Stimulated activated CD4-positive, alpha-beta T cell treated with anti-CD3 and anti-CD28 coated beads, Interleukin-2, amount 100 ng/mL, for 24 hours (primary cell): ENCODE measurements at places on chromosomes 7 and 10.

GRCh38 chr7:64551375-64552142 is 11.3 kb downstream of the ZNF680 start:
- DNase-seq: no peak

DNA sequence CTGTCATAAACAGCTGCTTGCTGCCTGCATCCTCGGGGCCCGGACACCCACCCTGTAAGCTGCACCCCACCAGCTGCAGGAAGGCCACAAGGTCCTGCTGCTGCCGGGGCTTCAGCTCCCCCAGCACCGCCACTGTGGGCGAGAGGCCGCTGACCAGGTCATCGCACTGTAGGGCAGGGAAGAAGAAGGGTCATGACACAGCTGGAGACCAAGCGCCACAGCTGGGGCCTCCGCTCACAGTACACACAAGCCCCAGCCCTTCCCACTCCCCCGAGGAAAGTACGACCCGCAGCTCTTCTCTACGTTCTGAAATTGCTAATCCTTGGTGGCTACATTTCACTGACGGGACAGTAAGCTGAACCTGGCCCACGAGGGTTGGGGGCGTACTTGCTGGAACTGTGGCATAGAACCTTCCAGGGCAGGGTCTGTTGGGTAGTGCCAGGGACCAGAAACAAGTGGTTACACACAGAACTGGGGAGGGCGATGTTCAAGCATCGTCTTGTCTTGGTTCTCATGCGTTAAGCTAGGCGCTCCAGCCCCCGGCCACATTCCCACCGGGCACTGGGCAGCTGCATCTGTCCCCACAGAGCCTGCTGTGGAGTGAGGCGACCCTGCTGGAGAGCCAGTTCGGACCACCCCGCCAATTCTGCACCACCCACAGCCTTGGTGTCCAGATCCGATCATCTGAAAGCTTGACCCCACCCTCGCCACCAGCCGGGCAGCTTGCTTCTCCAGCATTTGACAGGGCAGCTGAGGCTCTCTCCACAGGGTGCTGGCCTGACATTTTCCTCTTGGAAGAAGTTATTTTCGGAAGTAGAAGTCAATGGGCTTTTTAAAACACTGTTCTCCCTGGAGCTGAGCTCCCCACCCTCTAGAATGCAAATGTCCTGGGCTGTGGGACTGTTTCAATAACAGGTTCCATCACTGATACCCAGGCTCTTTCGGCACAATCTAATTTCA is 50.8 kb downstream of the GSDME start:
- no peak for DNase-seq

- DNase-seq: no peak
These were observed 1.1 kb downstream of the ZNF511 start for GRCh38 chr10:133309720-133310398.

GRCh38 chr10:6973899-6974298 is 393.8 kb upstream of the PRKCQ start:
- DNase-seq: no peak

DNA sequence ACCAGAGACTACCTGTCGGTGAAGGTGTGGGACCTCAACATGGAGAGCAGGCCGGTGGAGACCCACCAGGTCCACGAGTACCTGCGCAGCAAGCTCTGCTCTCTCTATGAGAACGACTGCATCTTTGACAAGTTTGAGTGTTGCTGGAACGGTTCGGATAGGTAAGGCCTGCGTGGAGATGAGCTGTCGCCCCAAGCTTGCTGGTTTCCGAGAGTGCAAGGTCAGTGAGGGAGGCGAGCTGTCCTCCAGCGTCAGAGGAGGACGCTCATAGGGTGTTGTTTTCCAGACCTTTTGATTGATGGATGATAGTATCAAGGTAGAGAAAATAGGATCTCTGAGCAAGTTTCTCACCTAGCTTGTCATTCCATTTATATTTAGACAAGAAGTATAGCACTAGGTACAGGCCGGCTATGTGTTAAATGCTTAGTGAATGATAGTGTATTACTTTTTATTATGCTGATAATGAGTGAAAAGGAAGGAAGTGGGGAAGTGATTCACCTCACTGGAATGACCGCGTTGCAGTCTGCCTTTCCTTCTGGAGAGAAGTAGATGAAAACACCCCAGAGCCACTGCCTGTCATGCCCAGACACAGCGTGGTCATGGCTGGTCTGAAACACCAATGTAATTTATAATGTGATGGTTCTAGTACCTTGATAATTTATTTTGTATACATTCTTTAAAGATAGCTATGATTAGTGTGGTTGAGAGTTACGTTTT is 33.9 kb downstream of the BNIP3 start:
- no peak for DNase-seq

DNA sequence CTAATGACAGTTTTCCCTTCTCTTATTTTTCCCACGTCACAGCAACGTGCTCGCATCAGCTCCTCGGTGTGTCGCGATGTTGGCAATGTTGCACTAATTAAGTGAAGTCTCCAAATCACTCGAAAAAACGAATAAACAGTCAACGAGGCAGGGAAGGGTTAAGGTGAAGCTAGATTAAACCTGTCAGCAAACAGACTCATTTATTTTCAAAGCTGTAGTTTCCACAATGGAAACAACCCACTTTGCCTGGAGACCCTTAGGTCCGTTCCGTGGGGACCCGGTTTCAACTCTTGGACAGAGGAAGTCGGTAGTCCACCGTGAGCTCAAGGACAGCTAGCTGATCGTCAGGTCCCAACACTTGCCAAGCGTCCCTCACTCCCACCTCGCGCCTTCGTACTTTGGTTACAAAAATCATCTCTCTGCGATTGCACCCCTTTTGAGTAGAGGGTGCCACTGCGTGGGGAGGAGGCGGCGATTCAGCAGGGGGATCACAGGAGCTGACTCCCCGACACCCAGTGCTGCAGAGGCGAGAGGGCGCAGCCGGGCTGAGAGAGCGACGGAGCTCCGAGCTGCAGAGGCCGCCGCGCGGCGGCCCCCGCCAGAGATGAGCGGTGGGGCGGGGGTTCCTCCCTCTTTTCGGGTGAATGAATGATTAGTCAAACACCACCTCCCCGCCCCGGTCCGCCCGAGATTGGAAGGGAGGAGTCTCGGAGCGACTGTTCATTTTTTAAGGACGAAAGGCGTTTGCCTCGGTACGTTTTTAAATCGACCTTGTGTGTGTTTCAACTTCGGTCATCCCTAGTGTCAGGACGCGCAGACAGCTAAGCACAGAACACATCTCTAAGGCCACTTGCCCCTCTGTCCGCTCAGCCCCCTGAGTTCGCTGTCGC is 1.3 kb upstream of the BMPER start:
- DNase-seq: peak; percentile 51

DNA sequence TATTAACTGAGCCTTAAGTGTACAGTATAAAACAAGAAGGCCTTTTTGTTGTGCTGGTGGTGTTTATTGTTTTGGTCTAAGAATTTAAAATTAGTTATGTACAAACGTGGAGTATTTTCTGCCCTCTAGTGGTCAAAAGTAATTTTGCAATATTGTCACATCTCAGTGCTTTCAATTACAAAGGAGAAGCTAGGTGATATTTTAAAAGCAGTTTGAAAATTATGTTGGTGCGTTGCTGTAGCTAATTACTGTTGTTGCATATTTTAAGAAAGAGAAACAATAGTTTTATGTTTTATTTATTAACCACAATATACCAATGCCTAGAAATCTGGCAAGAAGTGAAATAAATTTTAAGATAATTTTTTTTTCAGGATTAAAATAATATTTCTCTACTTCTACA is 11.4 kb downstream of the NPVF start:
- DNase-seq: no peak

DNA sequence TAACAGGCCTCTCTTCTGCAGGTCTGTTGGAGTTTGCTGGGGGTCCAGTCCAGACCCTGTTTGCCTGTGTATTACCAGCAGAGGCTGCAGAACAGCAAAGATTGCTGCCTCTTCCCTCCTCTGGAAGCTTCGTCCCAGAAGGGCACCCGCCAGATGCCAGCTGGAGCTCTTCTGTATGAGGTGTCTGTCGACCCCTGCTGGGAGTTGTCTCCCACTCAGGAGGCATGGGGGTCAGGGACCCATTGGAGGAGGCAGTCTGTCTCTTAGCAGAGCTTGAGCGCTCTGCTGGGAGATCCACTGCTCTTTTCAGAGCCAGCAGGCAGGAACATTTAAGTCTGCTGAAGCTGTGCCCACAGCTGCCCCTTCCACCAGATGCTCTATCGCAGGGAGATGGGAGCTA is 361.1 kb upstream of the NRP1 start:
- no peak for DNase-seq

DNA sequence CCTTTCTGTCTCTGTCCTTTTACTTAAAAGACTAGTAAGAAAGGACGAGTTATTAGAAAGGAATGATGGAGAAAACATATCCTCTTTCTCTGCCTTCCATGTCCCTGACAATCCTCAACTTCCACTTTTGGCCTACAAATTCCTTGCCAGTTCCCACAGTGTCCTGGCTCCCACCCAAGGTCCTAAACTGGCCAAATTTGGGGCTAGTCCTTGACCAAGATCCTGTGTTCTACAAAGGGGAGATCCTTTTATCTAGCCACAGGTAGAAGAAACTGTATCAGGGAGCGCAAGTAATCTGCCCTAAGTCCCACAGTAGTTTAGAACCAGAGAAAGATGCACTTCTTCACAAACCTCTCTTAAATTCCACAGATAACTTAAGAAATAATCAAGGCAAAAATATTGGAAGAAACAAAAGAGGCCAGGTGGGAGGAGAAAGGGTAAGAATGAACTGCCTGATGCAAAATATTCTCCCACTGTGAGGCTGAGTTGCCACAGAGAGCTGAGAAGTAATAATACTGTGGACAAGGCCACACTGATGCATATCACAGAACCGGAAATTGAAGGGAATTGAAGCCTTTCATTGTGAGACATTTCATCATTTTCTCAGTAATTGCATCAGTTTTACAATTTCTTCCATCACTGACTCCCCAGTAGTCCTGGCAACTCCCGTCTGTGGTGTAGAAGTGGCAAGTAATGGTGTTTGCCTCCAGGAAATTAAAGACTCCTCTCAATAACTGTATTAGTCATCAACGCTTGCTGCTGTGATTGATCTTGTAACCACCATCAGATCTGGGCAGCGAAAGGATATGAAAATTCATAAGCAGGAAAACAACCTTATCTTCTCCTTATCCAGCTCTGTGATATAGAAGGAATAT is 47.2 kb downstream of the DNAJC12 start:
- no peak for DNase-seq

DNA sequence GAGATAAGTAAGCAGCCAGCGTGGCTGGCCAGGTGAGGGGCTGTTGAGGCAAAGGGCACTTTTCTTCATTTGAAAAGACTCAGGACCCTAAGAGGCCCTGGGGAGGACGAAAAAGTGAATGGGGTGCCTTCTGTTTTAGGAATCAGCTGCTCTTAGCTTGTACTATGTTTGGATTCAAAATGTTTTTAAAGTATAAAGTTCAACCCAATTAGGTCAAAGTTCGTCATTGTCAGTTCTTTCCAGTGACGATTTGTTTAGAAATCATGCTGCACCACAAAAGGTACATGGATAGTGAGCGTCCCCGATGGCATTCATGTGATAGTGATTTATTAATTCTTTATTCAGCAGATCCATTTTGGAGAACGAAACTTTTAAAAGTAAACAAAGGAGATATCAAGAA is 338.2 kb downstream of the SDK1 start:
- no peak for DNase-seq
